ENCODE measurements at places on chromosomes 7 and 10.

- DNase-seq = no peak
Measured at GRCh38 chr7:143321242-143321641, 5.3 kb downstream of the CLCN1 start.

GRCh38 chr7:138935465-138936011, 45.7 kb downstream of the KIAA1549 start:
- DNase-seq = no peak

- no peak for DNase-seq
Measured at GRCh38 chr10:131062621-131063260, 248.8 kb downstream of the TCERG1L start.

- DNase-seq = no peak
Measured at GRCh38 chr10:89216056-89216455, 8.9 kb upstream of the CH25H start.

DNA sequence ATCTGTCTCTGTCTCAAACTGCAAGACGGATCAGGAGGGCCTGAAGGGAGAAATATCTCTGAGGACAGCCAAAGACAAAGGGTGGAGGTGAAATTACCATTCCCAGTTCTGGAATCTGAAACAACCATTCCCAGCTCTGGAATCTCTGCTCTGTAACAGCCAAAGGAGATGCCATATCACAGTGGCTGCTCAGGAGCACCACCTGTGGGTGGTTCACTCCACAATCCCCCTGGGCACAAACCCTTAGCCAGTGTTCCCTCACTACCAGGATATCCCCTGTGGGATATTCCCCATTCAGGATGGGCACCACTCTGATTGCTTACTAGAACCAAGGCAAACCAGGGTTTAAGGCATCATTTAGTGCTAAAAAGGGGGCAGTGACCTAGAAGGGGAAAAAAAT, 199.0 kb downstream of the HTR7 start:
- DNase-seq = no peak

- DNase-seq = no peak
Measured at GRCh38 chr10:78844960-78845607, 223.7 kb upstream of the ZMIZ1 start.

- no peak for DNase-seq
Measured at GRCh38 chr7:134602881-134603451, 43.7 kb upstream of the BPGM start.

- DNase-seq = no peak
Measured at GRCh38 chr10:74558897-74559296, 267.5 kb upstream of the KAT6B start.

DNA sequence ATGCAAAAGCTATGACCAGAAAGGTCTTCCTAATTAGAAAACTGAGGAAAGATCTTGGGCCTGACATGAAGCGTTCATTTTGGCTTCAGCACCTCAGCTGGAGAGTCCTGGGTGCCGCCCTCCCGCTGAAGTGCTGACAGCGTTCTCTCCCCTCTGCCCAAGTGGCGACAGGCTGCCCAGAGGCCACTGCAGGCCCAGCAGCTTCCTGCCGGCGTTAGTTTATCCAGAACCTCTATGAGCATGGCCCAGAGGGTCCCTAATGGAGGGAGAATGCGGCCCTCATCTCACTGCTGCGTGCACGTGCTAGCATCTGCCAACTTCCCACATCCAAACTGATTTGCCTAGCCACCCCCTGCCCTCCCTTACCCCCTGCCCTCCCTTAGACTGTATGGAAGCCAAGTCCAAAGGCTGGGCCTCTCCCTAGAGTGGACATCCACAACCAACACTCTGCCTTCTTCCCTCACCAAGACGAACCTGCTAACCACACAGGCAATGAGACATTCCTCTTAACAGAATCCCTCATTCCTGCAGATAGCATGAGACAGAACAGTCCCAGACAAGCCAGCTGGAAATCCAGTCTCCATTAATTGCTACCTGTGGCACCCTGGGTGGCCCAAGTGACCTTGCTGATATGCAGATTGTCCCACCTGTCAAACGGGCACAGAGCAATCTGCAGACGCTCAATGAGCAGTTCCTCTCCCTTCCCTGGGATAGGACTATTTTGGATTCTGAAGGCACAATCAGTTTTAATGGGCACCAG, 108.4 kb downstream of the C10orf90 start:
- no peak for DNase-seq

- DNase-seq = no peak
Measured at GRCh38 chr7:158734861-158735260, 30.3 kb upstream of the NCAPG2 start.

DNA sequence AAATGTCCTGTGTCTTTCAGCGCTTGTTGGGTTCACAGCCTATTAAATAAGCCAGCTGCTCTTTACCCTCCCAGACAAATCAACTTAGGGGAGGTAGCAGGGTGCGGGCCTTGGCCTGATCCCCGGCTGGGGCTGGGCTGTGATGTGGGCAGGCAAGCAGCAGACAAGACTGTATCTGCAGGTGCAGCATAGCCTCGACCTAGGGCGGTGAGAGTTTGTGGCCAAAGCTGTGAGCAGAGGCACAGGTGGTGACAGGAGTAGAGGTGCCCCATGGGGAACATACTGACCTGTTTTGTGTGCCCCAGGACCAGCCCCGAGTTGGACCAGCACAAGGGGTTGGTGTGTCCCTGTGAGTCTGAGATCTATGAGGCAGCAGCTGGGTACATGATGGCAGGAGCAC, 885.4 kb downstream of the ZNF37A start:
- no peak for DNase-seq

- DNase-seq = no peak
Measured at GRCh38 chr7:85119934-85120333, 66.9 kb downstream of the SEMA3D start.

DNA sequence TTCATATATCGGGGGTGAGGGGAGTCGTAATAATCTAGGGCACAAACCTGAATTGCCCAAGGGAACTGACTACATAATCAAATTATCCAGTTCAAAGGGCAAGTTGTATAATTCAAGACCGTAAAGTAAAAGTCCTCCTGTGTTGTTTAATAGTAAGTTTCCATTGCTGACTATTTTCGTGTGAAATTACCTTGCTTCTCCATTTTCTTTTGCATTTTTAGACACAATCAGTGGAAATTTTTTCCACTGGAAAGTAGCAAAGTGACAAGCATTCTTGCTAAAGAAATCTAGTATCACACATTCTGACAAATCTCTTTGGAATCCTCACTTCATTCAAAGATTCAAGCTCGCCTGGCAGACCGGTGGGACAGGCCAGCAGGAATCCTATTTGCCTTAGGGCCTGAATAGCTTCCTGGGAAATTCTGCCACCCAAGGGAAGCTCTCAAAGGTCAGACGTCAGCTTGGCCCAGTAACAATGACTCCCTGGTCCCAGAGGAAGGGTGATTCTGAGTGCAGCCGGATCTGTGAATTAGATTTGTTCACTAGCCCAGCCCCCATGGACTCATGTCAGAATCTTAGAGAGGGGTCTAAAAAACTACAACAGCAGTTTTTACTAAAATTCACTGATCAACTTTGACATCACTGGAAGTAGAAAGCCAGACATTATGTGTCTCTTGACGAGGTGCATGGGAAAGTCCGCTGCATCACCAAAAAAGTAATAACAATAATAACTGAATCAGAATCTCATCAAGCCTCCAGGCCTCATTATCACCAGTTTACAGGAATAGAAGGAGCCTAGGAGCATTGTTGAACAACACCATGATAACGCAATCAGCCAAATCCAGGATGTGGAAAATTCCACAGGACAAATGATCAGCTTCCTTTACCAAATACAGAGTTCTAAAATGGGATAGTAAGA, 161.0 kb downstream of the SKIDA1 start:
- no peak for DNase-seq

DNA sequence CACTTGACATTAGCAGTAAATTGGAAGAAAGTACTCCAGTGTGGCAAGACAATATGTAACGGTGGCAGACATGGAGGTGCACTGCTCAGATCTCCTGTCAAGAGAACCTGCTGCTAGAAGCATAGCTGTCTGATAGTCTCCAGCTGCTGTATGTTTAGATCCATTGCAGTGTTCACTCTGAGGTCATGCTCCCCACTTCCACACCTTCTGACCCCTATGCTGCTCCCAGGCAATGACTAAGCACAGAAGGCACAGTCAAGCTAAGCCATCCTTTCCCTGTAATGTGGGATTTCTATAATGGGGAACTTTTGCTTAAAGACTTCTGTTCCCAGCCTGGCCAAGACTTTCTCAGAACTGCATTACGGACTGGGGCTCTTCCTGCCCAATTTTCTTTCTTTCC, 315.8 kb downstream of the HPSE2 start:
- DNase-seq = no peak

GRCh38 chr10:985361-985760, 2.9 kb upstream of the GTPBP4 start:
- no peak for DNase-seq

DNA sequence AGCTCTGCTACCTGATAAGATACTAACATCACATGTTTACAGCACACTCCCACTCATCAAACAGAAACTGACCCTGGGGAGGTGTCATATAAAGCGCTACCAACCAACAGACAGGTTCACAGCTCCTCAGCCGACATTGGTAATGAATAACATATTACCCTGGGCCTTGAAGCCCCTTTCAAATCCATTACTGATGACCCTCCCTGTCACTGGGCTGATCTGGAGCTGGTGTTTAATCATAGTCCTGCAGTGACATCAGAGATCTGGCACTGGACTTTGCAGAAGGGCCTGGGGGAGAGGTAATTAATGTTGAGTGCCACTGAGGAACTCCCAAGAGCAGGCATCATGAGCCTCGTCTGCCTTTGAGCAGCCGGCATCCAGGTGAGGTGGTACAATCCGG, 306.5 kb upstream of the NFE2L3 start:
- no peak for DNase-seq

GRCh38 chr7:69739931-69740431, 141.7 kb downstream of the AUTS2 start:
- DNase-seq = no peak

DNA sequence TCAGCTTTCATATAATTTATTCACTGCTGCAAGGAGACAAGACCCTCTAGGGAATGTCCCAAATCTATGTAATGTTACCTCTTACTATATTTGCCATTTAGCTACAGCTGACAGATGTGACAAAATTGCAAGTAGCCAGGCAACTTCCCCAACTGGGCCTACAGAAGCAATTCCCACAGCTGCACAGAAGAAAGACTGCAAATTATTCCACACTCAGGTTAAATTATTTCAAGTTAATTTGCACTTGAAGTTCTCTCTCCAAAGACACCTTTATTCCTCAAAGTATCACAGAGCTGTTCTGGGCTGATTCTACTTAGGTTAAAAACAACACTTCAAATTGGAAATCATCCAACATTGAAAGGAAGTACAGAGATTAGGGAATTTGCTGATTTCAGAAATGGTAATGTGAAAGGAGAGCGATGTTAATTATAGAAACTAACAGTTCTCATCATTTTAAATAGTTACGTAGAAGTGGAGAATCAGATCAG, 133.6 kb downstream of the THSD7A start:
- DNase-seq = no peak

DNA sequence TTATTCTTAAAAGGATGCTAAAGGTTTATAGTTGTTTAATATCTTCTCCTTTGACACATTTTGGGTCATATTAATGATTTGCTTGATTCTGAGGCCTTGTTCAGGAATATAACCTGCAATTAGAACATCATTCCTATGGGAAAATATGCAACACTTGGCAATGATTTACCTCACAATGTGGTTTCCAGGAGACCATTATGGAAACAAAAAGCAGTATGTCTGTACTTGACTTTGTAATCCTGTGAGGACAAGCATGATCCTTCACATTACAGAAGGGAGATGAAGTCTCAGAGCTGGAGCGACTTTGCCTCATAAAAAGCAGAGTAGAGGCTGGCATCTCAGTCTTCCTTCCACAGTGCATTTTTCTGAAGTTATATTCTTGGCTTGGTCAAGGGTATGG, 57.0 kb upstream of the CDCA7L start:
- no peak for DNase-seq

- DNase-seq = no peak
Measured at GRCh38 chr7:88169717-88170320, 50.0 kb downstream of the SRI start.

GRCh38 chr7:108460964-108461363, 4.7 kb upstream of the NRCAM start:
- no peak for DNase-seq

- DNase-seq = no peak
Measured at GRCh38 chr7:112130729-112131410, 75.3 kb downstream of the DOCK4 start.

DNA sequence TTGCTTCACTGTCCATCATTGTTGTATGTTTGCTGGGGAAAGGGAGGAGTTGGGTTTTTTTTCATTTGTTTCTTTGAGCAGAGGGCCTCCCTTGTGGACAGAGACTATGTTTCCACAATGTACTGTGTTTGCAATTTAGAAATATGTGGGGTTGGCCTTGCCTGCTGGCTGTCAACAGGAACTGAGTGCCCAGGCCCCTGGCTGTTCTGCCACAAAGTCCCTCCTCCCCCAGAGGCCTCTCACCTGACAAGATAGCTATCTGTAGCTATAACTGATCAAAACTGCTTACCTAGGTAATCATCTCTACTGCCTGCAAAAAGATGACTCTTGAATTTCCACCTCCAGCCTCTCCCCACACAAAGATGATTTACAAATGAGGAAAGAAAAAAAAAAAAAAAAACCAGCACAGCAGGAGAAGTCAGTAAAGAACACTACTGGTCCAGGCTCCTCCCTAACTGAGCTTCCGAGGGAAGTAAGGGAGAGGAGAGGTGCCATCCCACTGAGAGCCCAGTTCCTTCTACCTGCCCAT, 121.8 kb downstream of the SGMS1 start:
- DNase-seq = no peak

- no peak for DNase-seq
Measured at GRCh38 chr10:11319990-11320602, 291.4 kb downstream of the USP6NL start.

DNA sequence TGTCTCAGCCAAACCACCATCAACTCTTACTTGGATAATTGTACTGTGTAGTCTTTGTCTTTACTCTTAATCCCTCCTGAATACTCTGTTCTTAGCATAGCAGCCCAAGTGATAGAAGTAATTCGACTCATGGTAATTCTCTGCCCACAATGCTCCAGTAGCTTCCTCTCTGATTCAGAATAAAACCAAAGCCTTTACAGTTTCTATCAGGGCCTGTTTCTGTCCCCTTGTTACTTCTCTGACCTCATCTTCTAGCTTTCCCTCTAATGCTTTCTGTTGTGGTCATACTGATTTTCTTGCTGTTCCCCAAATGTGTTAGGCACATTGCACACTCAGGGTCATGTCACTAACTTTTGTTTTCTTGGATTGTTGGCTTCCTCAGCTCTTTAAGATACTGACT, 8.0 kb downstream of the ZNF518A start:
- no peak for DNase-seq

Data from cerebellar nuclear complex (tissue), 1 donor.